Fibroblast of mammary gland (primary cell): ENCODE measurements at places on chromosomes 11 and 22.
A peak's percentile ranks its signal among the peaks of the same experiment; 100 is the strongest.

DNA sequence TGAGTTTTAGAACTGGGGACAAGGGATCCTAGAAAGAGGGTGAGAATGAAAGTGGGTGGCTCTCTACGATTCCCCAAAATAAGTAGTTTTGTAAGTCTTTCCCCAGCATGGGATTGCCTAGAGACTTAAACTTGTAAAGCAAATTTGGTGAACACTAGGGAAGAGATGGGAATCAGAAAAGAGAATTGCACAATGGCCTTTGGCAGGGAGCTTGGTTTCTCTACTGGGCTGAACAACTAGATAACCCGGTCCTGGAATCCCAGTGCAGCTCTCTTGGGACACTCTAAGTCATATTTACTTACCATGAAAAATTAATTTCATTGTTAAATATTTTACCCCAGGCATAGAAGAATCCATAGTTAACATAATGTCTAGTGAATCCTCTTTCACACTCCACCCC, 16.5 kb upstream of the USP18 start:
- peak; percentile 9 for DNase-seq

GRCh38 chr22:32020117-32020516, 22.9 kb upstream of the SLC5A1 start:
- peak; percentile 92 for DNase-seq

- DNase-seq: no peak
Measured at GRCh38 chr11:119361941-119362725, 15.6 kb upstream of the MFRP start.

DNA sequence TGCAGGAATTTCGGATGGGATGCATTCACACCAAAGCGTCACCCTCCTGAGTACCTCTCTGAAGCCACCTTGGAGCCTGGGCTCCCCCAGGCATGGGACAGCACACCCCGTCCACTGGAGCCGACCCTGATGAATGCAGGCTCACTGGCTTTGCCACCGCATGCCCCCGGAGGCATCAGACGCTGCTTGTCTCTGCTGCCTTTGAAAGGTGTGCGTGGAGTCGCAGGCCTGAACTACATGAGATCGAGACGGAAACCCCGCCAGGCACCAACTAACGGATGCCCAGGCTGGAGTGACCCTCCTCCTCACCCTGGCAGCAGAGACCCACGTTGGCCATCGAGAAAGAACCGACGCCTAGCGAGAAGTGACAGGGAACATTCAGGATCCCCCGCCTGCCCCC, 22.5 kb downstream of the KRTAP5-5 start:
- no peak for DNase-seq

GRCh38 chr22:42820045-42820763, 36.9 kb downstream of the ARFGAP3 start:
- DNase-seq: peak; percentile 75

DNA sequence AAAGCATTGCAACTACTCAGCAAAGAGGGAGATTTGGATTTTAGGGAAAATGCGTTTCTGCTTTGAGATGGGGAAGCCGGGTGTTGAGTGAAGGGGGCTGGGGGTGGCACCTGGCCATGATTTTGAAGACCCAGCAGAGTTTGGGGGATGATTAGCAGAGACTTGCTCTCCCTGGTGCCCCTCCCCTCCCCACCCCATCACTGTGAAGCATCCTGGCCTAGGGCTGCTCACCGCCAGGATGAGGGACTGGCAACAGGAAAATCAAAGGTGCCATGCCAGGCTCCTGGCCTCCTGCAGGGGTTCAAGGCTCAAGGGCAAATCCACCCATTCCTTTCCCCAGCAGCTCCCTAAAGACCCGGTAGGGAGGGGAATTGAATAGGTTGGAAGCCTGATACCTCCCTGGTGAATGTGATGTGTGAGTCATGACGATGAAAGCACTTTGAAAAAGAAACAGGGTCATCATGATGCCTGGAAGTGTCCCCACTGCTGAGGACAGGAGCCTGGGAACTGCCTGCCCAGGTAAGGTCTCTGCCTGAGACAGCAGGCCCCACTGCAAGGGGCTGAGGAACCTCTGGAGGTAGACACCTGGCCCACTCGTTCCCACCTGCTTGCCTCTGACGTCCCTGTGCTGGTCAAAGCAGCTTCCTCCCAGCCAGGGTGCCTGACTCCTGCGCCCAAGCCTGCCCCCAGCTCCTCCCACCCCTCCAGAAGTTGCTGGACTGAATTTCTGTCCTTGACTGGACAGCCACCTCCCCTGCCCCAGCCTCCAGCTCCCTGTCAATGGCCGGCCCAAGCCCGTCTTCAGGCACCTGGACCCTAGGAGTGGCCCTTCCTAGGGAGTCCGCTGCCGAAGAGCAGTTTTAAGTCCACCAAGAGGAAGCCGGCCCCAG, 1.7 kb downstream of the CHST1 start:
- peak; percentile 36 for DNase-seq

- DNase-seq: no peak
Measured at GRCh38 chr11:70828593-70829082, 423.7 kb downstream of the SHANK2 start.

DNA sequence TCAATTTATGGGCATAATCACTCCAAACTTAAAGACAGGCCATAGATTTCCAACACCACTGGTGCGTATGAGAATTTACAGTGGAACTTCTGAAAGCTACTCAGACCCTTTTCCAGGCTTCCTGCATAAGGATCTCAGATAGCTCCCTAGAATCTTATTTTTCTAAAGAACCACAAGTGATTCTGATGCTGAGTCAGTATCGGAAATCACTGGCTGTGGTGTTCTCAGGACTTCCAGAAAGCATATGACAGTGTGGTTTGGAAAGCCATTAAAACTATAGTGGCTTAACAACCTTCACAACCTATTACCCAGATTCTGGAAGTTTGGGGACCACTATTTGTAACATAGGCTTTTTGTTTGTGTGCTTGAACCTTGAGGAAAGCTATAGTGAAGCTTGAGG, 756.0 kb downstream of the DLG2 start:
- peak; percentile 22 for DNase-seq

DNA sequence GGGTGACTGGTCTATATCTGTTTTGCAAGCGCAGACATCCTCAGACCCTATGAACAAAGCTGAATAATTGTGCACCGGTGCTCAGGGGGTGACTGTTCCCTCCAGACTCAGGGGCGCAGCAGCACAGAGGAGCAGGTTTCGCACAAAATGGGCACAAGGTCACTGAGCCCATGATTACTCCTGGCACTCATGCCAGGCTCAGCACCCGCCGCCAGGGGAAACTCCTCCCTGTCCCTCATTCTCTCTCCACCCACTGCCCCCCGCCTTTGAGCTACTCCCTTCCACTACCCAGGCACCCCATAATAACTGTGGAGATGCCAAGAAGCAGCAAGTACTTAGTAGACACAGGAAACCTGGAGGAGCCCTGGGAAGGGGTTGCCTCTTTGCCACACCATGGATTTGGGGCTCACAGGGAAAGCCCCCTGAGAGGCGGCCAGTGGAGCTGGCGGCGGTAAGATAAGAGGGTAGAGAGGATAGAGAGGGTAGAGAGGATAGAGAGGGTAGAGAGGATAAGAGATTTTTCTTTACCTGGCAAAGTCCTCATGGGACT, 198.8 kb downstream of the CTTN start:
- DNase-seq: no peak

DNA sequence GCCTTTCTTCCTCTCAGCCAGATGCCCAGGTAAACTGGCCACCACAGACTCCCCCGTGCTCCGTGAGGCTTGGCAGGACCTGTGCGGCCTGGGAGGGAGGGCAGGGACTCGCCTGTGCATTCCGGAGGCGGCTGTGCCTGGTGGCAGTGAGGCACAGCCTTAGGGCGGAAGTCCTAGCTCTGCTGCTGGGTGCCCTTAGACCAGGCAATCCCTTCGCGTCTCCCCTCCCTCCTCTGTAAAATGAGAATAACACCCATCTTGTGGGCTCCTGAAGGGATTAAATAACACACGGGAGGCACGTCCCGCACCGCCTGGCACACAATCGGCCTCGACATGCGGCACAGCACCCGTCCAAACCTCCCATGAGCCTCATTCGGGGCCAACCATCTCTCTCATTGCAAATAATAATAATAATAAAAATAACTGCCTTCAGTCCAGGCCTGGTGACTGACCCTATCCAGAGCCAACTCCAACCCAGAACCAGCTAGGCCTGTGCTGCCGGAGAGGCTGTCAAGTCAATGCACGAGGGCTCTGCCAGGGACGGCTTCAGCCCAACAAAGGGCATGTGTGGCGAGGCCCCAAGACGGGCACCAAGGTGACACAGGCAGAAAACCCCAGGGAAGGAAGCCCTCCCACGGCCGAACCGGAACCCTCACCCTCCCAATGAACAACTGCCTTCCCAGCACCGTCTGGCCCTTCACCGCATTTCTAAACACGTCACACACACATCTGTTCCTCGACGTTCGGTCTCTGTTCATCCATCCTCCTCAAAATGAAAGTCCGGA, 8.2 kb downstream of the LTO1 start:
- DNase-seq: no peak

GRCh38 chr11:85307366-85307765, 319.8 kb downstream of the DLG2 start:
- peak; percentile 58 for DNase-seq

DNA sequence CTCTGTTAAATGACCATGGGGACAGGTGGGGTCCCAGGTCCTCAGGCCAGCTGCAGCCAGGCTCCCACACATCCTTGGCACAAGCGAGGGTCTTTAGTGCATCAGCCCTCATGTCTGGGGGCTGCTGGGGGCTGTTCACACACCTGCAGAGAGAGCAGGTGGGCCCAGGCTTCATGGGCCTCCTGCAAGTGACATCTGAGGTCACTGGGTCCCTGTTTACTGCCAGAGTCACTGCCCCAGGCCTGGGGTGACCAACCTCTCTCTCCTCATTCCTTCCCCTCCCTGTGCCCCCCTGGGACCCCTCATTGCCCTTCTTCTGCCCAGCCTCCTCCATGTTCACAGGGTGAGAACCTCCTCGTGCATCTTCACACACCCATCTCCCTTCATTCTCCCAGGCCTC, 92.4 kb downstream of the RTL6 start:
- DNase-seq: no peak

GRCh38 chr11:84865791-84866535, 761.2 kb downstream of the DLG2 start:
- peak; percentile 32 for DNase-seq

DNA sequence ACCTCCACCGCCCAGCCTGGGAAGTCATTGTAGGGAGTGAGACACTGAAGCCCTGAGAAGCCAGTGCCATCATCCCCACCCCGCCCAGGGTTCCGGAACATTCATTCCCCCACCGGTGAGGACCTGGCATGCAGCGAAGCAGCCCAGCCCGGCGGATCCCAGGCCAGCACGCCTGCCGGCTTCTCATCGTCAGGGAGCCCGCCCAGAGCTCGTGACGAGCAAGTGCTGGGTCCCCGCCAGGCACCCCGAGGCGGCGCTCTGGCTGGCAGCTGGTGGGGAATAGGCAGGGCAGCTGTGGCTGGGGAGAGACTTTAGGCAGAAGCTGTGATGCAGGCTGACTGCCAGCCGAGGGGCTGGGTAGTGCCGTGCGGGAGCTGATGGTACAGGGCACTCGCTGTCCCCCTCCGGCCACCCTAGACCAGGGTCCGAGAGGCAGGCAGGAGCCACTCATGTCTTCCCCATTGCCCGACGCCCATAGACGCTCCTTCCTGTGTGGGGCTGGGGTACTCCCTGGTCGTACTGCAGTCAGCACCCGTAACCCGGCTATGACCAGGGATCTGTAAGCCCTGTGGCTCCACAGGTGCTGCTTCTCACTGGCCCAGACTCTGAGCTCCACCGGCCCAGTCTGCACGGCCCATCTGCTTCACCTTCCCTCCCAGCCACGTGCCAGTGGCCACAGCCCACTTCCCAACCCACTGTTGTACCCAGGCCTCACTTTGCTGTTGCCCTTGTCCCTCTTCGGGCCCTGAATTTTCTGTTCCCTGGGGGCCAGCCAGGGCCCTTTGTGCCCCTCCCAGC, 24.5 kb upstream of the CABP7 start:
- DNase-seq: no peak

DNA sequence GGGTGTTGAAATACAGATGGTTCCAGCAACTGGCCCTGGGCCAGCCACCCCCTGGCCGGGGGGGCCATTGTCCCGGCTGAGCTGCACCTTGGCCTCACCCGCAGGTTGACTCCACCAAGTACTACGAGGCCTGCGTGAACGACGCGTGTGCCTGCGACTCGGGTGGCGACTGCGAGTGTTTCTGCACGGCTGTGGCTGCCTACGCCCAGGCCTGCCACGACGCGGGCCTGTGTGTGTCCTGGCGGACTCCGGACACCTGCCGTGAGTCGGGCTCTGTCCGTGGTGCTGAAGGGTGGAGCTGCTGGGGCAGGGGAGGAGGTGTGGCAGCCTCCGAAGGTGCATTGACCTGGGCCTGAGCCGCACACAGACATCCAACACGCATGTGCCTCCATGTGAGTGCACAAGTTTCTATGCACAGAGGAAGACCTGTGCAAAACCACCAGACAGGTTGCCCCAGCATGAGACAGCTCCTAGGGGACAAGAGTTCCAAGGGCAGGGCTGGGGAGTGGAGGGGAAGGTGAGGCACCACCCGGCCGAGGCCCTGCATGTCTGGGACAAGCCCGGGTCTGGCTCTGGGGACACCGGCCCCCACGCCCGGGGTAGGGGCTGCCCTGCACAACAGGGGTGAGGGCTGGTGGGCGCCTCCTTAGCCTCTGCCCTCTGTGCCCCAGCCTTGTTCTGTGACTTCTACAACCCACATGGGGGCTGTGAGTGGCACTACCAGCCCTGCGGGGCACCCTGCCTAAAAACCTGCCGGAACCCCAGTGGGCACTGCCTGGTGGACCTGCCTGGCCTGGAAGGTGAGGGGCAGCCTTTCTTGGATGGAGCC, 16.1 kb downstream of the MUC5B start:
- DNase-seq: no peak
